ENCODE measurements at places on chromosomes 16 and 17.

GRCh38 chr16:11333702-11334101, 11.6 kb upstream of the RMI2 start:
- no peak for DNase-seq

DNA sequence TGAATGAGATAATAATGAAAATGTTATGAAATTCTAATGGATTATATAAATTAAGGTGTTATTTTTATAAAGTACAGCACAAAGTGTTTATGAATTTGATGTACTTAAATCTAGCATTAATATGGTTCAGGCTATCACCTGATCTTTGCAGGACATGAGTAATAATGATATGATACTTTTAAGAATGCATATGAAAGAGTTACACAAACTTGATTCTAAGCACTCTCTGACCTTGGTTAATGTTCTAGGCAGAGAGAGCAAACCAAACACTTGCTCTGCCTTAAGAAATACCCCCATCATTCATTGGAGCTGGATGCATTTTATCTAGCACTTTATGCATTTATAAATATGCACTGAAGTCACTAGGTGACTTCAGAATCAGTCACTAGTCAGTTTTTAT, 942.2 kb upstream of the CDH8 start:
- DNase-seq, result no peak

GRCh38 chr16:24141466-24141865, 114.7 kb upstream of the CACNG3 start:
- DNase-seq, result no peak

DNA sequence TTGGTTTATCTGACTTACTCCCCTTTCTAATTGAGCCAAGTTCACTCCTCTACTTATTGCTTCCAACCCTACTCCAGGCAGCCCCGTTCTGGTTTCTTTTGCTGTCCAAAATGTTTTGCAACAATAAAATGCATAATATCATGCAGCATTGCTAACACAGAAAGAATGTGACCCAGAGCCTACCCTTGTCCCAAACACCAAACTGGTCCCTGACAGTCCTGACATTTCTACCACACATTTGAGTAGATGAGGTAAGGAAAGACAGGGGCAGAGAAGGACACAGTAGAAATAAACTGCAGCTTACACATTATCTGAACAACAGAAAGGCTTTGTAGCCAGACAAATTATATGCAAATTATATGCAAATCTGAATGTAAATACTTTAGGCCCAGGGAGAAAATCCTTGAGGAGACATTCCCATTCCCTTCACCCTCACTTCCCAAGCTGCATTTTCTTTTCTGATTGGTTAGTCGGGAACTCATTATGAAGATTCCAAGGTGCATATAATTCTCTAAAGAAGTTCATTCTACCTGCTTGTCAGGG, 31.6 kb downstream of the SOX9 start:
- DNase-seq, result no peak

DNA sequence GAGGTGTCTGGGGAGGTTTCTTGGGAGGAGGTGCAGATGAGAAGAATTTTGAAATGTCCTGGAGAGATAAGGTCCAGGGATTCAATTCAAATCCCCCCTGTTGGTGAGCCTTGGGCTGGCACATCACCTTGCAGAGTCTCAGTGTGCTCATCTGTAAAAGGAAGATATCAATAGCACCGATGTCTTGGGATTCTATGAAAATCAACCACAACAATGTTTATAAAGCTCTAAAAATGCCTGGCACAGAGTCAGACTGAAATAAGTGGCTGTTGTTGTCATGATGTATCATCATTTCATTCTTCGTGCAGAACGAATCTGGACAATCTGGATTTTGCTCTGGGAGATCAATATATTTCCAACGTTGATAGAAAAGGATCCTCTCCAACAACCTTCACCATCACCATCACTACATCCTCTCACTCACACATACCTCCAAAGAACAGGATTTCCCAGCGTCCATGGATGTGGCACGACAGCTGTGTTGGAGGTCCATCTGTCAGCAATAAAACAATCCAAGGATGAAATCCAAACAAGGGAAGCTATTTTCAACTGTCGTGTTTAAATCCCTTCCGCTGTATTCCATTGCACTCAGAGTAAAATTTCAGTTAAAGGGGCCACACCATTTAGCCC, 393.7 kb upstream of the DYNLRB2 start:
- no peak for DNase-seq
